GM23338 (cell line): ENCODE measurements at places on chromosomes 3 and 15. TPM values are rescaled to one million over a fixed set of nuclear protein-coding genes. Genes with fewer than 3 reads are reported as not detected.

DNA sequence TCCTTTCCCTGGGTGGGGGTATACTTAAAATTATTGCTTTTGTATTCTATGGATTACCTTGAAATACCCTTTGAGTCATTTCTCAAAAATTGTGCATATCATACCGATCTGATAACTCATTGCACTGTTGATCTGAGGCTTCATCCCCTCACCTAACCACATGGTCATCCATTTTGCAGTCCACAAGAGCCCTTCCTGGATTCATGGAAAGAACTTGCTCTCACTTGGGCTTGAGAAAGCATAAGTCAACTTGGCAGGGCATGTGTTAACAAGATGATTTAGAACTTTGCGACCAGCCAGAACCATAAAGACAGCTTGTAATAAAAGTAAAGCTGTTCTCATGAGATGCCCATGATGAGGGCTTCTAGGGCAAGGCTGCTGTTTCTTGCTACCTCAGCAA is 22.2 kb downstream of the MME start:
- no peak for DNase-seq
- H3K36me3 ChIP-seq: no peaks in the 10 kb centered on the region
- no peaks in the 10 kb centered on the region for H3K27me3 ChIP-seq
- no peak overlapping the region for H3K27ac ChIP-seq
- no peak overlapping the region for H3K4me3 ChIP-seq

Gene CPLX3
- total RNA-seq: 0.62 and 0.66 TPM in 2 replicates

DNA sequence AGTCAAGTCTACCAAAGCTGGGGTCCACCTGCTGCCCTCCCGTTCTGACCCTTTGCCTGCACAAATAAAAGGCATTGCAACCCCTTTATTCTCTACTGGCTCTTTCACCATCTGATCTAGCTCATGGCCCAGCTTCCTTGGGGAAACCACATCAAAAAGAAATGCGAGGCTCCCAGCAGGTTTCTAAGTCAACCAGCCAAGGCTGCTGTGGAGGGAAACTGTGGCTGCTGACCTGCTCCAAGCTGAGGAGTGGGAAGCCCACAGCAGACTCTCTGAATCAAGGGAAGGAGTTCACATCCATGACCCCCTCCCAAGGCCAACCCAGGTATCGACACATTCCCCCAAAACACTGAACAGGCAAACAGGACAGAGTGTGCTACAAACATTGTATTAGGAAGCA is 25.2 kb upstream of the SLCO2A1 start:
- no peak overlapping the region for H3K4me3 ChIP-seq
- no peak overlapping the region for H3K27ac ChIP-seq
- no peaks in the 10 kb centered on the region; the same call in 1 of the 2 replicates for H3K4me1 ChIP-seq
- H3K36me3 ChIP-seq: no peaks in the 10 kb centered on the region
- no peak for DNase-seq
- H3K27me3 ChIP-seq: no peaks in the 10 kb centered on the region

DNA sequence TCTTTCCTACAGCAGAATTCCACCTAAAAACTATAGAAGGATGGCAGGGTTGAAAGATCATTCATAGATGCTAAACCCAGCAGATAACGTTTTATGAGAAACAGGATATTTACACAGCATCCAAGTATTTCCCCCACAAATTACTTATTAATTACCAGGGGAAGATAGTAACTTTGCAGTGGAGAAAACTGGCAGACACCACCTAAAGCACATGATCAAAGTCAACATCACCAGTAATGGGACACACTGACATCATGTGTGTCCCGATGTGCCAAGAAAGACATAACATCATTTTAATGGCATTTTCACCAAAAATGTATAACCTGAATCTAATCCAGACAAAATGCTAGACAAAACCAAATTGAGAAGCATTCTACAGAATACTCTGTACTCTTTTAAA is 220.4 kb upstream of the THBS1 start:
- no peak overlapping the region for H3K27ac ChIP-seq
- no peaks in the 10 kb centered on the region for H3K27me3 ChIP-seq
- no peak for DNase-seq
- H3K36me3 ChIP-seq: no peaks in the 10 kb centered on the region

Gene FAM98B
- total RNA-seq: 30.8 and 32.5 TPM in 2 replicates

Gene FNDC3B
- 45.0 and 55.4 TPM in 2 replicates for total RNA-seq

DNA sequence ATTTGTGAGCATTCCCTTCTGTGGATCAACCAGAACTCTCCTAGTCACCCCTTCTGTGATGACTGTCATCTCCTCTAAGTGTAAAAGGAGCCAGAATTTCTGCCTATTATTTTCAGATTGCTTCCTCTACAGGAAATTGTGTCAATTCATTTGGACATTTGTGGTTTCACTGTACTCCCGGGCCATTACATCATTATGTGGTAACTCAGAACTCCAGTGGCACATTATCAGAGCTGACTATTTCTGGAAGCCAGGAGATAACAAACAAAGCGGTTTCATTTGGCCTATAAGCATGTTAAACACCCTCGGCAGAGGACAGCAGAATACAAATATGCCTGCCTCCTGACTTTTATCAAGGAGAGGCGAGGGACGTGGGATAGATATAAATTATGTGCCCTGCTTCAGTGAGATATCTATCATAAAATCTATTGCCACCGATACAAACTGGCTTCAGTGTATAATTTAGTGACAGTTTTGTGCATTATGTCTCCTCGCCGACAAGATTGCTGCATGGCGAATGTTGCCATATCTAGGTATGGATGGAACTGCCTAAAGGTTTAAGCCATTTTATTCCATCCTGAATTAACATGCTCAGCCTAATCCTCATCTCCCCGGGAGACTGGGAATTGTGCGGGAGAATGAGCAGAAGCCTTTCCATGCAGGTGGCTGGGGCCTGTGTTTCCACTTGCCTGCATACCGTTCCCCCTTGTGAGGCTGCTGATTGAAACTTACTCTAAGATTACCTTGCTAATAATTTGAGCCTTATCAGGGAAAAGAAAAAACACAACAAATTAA is 193.4 kb upstream of the SEMA6D start:
- H3K27ac ChIP-seq: no peak overlapping the region
- no peak for DNase-seq
- no peaks in the 10 kb centered on the region for H3K27me3 ChIP-seq
- no peak overlapping the region for H3K4me3 ChIP-seq
- no peaks in the 10 kb centered on the region for H3K36me3 ChIP-seq

GRCh38 chr15:74598126-74598842 is 17.4 kb upstream of the CLK3 start:
- DNase-seq: peak; percentile 95
- peaks cover 11% of the 10 kb centered on the region for H3K4me1 ChIP-seq
- peak overlapping the region; percentile 87 for H3K27ac ChIP-seq

GRCh38 chr3:184737641-184738505 is 26.0 kb upstream of the MAGEF1 start:
- no peak for DNase-seq
- H3K36me3 ChIP-seq: no peaks in the 10 kb centered on the region
- no peaks in the 10 kb centered on the region for H3K4me1 ChIP-seq
- no peak overlapping the region for H3K27ac ChIP-seq

Gene SLTM
- 165 and 210 TPM in 2 replicates for total RNA-seq

DNA sequence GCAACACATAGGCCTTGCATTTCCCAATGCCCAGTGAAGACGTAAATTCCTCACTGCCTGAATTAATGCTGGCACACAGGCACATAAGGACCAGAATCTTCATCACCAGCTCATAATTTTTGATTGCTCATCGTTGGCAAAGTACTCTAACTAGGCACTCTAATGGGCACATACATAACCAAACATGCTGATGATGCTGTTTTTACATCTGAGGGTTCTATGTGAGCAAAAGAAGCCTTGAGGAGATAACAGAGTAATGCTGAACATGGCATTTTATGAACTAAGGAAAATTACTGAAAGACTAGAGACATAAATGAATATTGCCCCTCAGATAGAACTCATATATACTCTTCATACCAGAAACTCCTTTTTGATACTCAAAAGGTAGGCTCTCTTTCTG is 387.4 kb downstream of the EPHA6 start:
- H3K27me3 ChIP-seq: no peaks in the 10 kb centered on the region
- H3K4me3 ChIP-seq: no peak overlapping the region
- no peak overlapping the region for H3K27ac ChIP-seq
- DNase-seq: no peak
- H3K36me3 ChIP-seq: no peaks in the 10 kb centered on the region
- peaks cover 4% of the 10 kb centered on the region; the same call in 1 of the 2 replicates for H3K4me1 ChIP-seq

Gene SPINT1
- 209 and 253 TPM in 2 replicates for total RNA-seq

Gene ATP8B4
- total RNA-seq: 0.24 and 4.5 TPM in 2 replicates

GRCh38 chr15:31158858-31159569 is 57.5 kb upstream of the TRPM1 start:
- H3K27me3 ChIP-seq: no peaks in the 10 kb centered on the region
- DNase-seq: no peak
- H3K36me3 ChIP-seq: peaks cover 6% of the 10 kb centered on the region; the same call in 1 of the 2 replicates
- H3K4me3 ChIP-seq: no peak overlapping the region
- no peak overlapping the region for H3K27ac ChIP-seq

DNA sequence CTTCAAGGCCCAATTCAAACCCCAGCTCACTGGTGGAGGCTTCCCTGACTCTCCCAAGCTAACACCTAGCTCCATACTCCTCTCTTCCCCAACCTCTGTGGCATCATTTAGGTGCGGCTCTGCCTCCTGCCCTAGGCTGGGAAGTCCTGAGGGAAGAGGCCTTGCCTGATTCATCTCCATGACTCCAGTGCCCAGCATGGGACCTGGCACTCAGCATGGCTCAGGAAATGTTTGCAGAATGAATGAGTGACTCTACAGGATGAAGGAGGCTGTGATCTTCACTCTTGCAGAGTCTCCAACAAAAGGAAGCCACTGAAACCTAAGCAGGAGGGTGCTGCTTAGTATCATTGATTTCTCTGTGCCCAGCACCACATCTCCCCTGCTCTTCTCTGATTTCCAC is 34.5 kb upstream of the INSYN1 start:
- H3K27ac ChIP-seq: no peak overlapping the region
- no peak overlapping the region for H3K4me3 ChIP-seq

Gene GXYLT2
- total RNA-seq: 5.1 and 5.8 TPM in 2 replicates

DNA sequence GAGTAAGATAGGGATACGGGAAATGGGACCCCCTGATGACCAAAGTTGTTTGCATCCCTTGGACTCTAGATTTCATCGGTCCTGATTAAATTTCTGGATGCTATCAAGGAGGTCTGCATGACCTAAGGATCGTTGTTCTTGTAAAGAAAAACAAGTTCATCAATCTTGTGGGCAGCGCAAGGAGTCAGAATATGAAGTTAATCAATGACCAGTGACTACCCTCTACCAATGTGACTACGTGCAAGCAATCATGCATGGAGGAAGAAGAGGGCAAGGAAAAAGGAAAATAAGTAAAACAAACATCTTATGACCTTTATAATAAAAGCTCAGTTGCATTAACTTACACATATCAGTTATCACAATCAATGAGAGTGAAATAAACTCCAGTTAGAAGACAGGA is 139.7 kb downstream of the RTP4 start:
- H3K36me3 ChIP-seq: peaks cover 7% of the 10 kb centered on the region; the same call in 1 of the 2 replicates
- DNase-seq: no peak
- H3K4me3 ChIP-seq: no peak overlapping the region

Gene SNX22
- total RNA-seq: 1.9 and 5.7 TPM in 2 replicates

DNA sequence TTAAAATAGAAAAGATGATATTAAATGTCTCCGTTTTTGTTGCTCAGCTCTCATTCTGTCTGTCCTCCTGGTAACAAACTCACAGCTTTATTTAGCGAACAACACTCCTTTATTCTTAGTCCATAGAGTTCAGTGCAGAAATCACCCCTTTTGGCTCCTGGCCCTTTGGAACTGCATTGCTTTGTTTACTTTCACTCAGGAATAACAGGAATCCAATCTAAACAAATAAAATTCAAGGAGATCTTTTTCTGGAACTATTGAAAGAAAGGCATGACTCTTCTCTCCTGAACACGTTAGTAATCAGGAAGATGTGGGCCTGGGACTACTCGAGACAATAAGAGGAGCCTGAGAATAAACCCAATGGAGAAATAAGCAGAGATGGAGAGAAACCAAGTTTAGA is 409.2 kb downstream of the DIPK2A start:
- H3K27me3 ChIP-seq: no peaks in the 10 kb centered on the region
- DNase-seq: no peak
- peaks cover 16% of the 10 kb centered on the region; the same call in 1 of the 2 replicates for H3K4me1 ChIP-seq
- no peaks in the 10 kb centered on the region for H3K36me3 ChIP-seq

- no peaks in the 10 kb centered on the region for H3K27me3 ChIP-seq
- H3K4me1 ChIP-seq: peaks cover 37% of the 10 kb centered on the region
- H3K27ac ChIP-seq: no peak overlapping the region
- peak overlapping the region; percentile 11; the same call in 1 of the 2 replicates for H3K4me3 ChIP-seq
These were observed 134.1 kb downstream of the PDZRN3 start for GRCh38 chr3:73490453-73491286.

Gene CLDN11
- 8.1 and 8.3 TPM in 2 replicates for total RNA-seq

GRCh38 chr3:54830658-54831057 is 97.2 kb downstream of the LRTM1 start:
- no peak overlapping the region for H3K27ac ChIP-seq
- H3K4me3 ChIP-seq: no peak overlapping the region
- H3K4me1 ChIP-seq: no peaks in the 10 kb centered on the region
- DNase-seq: peak; percentile 82

DNA sequence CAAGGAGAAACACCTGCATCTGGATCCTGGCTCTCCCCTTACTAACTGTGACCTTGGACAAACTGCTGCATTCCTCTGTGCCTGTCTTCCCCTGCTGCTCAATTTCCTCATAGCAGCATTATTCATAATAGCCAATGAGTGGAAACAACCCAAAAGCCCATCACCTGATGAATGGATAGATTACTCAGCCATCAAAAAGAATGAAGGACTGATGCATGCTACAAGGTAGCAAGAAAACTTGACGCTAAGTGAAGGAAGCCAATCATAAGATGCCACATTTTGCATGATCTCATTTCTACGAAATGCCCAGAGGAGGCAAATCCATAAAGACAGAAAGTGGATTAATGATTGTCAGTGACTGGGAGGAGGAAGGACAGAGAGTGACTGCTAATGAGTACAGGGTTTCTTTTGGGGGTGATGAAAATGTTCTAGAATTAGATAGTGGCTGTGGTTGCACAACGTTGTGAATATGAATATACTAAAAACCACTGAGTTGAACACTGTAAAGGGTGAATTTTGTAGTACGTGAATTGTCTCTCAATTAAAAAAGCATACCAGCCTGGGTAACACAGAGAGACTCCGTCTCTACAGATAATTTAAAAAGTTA is 11.2 kb downstream of the IGDCC4 start:
- no peak overlapping the region for H3K4me3 ChIP-seq
- no peak overlapping the region for H3K27ac ChIP-seq
- no peak for DNase-seq
- peaks cover 47% of the 10 kb centered on the region for H3K4me1 ChIP-seq

GRCh38 chr3:119352863-119353527 is 58.8 kb downstream of the ARHGAP31 start:
- DNase-seq: peak; percentile 54
- no peak overlapping the region for H3K4me3 ChIP-seq
- peak overlapping the region; percentile 64 for H3K27ac ChIP-seq

GRCh38 chr3:52181543-52181942 is 16.4 kb upstream of the ALAS1 start:
- H3K4me1 ChIP-seq: no peaks in the 10 kb centered on the region
- H3K27ac ChIP-seq: no peak overlapping the region
- H3K36me3 ChIP-seq: no peaks in the 10 kb centered on the region
